H9 (cell line): ENCODE measurements at places on chromosomes 5 and 9. TPM values are rescaled to one million over a fixed set of nuclear protein-coding genes. Genes with fewer than 3 reads are reported as not detected.

Gene GLRA1
- not detected in 2 replicates for total RNA-seq

Gene MARCHF3
- 17.7 and 23.1 TPM in 2 replicates for total RNA-seq

Gene SCGB3A2
- 62.5 and 66.0 TPM in 2 replicates for total RNA-seq

Gene TAF11L11
- not detected in 2 replicates for total RNA-seq

Gene PPP3R2
- total RNA-seq = not detected in 2 replicates

Gene RNF208
- 7.7 and 8.1 TPM in 2 replicates for total RNA-seq

Gene PCDHA9
- 0.46 and 0.55 TPM in 2 replicates for total RNA-seq

Gene ZNF300
- total RNA-seq = 7.7 and 8.8 TPM in 2 replicates

Gene NAIP
- 2.2 and 2.8 TPM in 2 replicates for total RNA-seq

Gene SH3GL2
- 5.8 and 6.5 TPM in 2 replicates for total RNA-seq

Gene IL3
- not detected in 2 replicates for total RNA-seq

Gene MARCOL
- not detected in 2 replicates for total RNA-seq

GRCh38 chr9:34986540-34987047 lies 3.0 kb upstream of the DNAJB5 start:
- H3K27me3 ChIP-seq = no peaks in the 10 kb centered on the region
- no peak overlapping the region for H3K27ac ChIP-seq
- H3K36me3 ChIP-seq = peaks cover 3% of the 10 kb centered on the region; the same call in 1 of the 2 replicates
- no peak overlapping the region for H3K4me3 ChIP-seq

- no peak overlapping the region for H3K27ac ChIP-seq
- no peak overlapping the region for H3K4me3 ChIP-seq
- no peaks in the 10 kb centered on the region for H3K36me3 ChIP-seq
- H3K4me1 ChIP-seq = no peaks in the 10 kb centered on the region
These were observed 285.2 kb upstream of the ITGA1 start for GRCh38 chr5:52502460-52502999.

GRCh38 chr9:124054582-124055227 lies 43.1 kb downstream of the LHX2 start:
- no peak overlapping the region for H3K4me3 ChIP-seq
- no peaks in the 10 kb centered on the region for H3K4me1 ChIP-seq
- no peaks in the 10 kb centered on the region for H3K36me3 ChIP-seq
- no peak overlapping the region for H3K27ac ChIP-seq
- H3K27me3 ChIP-seq = no peaks in the 10 kb centered on the region

- H3K27ac ChIP-seq = no peak overlapping the region
- H3K36me3 ChIP-seq = peaks cover 8% of the 10 kb centered on the region; the same call in 2 of the 3 replicates
- no peak for DNase-seq
- no peak overlapping the region for H3K4me3 ChIP-seq
These were observed 706.4 kb downstream of the SEMA5A start for GRCh38 chr5:8839361-8840055.

DNA sequence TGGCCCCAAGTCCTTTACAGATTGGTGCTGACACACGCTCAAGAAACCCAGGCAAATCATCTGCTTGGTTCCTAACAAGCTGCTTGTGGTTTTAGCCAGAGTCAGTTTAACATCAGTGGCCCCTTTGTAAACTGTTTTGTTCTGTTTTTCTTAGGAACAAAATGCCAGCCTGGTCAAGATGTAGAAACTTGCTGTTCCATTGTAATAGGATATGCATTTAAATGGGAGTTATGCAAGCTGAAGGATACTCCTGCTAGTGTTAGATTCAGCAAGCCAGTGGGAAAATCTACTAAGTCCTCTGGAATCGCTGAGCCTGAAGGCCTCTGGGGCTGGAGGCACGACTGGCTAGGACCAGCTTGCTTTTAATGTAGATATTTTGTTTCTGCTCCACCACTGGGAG lies 391.1 kb downstream of the TLE4 start:
- peaks cover 7% of the 10 kb centered on the region; the same call in 1 of the 2 replicates for H3K27me3 ChIP-seq
- H3K27ac ChIP-seq = no peak overlapping the region
- H3K4me1 ChIP-seq = no peaks in the 10 kb centered on the region; the same call in 1 of the 2 replicates
- H3K36me3 ChIP-seq = no peaks in the 10 kb centered on the region; the same call in 2 of the 3 replicates

DNA sequence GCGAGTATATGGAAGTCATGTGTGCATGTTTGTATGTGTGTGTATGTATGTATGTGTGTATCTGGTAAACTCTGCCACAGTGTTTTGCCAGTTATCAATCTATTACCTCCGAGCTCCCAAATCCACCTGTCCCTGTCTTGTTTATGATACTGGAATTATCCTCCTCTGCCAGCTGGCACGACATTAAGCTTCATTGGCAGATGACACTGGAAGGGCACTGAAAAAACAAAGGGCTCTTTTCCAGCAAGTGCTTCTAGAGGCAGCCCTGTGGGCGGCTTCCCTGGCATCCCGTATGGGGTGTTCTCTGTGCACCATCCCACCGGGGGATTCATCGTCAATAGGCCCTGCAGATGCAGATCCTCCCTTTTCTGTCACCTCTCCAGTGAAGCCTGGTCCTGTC lies 221.5 kb downstream of the MSX2 start:
- no peaks in the 10 kb centered on the region for H3K4me1 ChIP-seq
- DNase-seq = no peak
- no peak overlapping the region for H3K27ac ChIP-seq
- no peak overlapping the region for H3K4me3 ChIP-seq
- no peaks in the 10 kb centered on the region for H3K36me3 ChIP-seq

DNA sequence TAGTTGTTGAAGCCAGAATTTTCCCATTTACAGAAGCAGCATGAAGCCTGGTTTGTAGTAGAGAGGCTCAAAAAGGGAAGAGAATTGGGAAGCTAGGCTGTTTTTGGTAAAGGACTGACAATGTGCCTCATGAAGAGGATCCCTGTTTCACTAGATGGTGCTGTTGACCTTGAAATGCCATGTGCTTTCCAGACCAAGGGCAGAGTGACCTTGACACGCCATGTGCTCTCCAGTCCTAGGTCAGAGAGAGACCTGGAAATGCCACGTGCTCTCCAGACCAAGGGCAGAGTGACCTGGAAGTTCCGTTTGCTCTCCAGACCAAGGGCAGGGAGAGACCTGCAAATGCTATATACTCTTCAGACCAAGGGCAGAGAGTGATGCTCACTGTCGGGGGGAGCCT lies 32.0 kb downstream of the UNC13B start:
- H3K4me3 ChIP-seq = no peak overlapping the region
- DNase-seq = no peak
- no peaks in the 10 kb centered on the region for H3K27me3 ChIP-seq
- H3K36me3 ChIP-seq = peaks cover 59% of the 10 kb centered on the region

GRCh38 chr9:72948575-72949243 lies 4.1 kb downstream of the ALDH1A1 start:
- H3K36me3 ChIP-seq = no peaks in the 10 kb centered on the region
- DNase-seq = no peak
- no peak overlapping the region for H3K4me3 ChIP-seq
- H3K4me1 ChIP-seq = peaks cover 2% of the 10 kb centered on the region; the same call in 1 of the 2 replicates

DNA sequence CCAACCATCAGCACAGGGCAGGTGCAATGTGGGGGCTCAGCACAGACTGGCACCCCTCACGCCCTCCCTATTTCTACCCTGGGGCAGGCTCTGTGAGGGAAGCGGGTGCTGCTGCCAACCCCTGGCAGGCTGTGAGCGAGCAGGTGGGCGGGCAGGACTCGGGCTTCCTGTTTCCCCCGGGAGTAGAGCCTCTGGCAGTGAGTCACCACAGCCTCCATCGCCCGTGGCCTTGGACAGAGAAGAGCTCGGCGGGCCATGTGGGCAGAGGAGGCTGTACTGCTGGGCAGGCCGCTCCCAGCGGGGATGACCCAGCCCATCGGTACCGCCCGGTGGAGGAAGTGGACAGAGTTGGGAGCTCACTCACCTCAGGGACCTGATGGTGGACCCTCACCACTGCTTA lies 16.6 kb downstream of the KCNT1 start:
- no peaks in the 10 kb centered on the region for H3K36me3 ChIP-seq
- H3K27ac ChIP-seq = no peak overlapping the region
- peaks cover 6% of the 10 kb centered on the region; the same call in 1 of the 2 replicates for H3K27me3 ChIP-seq
- DNase-seq = no peak
- no peak overlapping the region for H3K4me3 ChIP-seq

GRCh38 chr5:45622365-45622764 lies 73.8 kb downstream of the HCN1 start:
- no peak overlapping the region for H3K4me3 ChIP-seq
- no peaks in the 10 kb centered on the region for H3K27me3 ChIP-seq
- no peaks in the 10 kb centered on the region for H3K4me1 ChIP-seq
- no peak overlapping the region for H3K27ac ChIP-seq

GRCh38 chr9:36486329-36486932 lies 86.3 kb upstream of the MELK start:
- peaks cover 13% of the 10 kb centered on the region for H3K36me3 ChIP-seq
- peaks cover 19% of the 10 kb centered on the region; the same call in 1 of the 2 replicates for H3K4me1 ChIP-seq
- peak overlapping the region; percentile 96 for H3K4me3 ChIP-seq

DNA sequence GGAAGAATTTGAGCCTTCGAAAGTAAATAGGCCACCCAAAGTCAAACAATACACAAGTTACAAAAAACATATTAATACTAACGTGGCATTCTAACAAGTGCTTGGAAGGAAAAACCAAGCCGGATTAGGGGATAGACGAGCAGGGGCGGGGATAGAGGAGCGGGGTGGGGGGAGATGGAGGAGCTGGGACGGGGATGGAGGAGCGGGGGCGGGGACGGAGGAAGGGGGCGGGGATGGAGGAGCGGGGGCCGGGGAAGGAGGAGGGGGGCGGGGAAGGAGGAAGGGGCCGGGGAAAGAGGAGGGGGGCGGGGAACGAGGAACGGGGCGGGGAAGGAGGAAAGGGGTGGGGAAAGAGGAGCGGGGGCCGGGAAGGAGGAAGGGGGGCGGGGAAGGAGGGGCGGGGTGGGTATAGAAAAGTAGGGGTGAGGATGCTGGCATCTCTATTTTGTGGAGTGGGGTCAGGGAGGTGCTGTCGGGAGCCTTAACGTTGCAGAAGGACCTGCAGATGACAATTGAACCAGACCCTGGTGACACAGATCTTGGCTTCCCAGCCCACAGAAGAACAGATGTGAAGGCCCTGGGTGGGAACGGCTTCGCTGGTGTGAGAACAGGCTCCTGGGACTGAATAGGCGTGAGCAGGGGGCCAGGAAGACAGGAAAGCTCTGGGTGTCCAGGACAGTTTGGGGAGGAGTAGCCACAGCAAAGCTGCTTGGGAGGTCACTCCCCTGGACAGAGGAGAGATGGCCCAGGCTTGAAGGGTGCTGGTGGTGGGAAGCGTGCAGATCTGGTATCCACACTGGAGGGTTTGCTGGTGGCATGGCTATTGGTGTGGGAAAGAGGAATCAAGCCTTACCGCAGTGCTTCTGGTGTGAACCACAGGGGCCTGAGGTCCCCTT lies 233.3 kb upstream of the DAP start:
- H3K4me3 ChIP-seq = no peak overlapping the region
- no peak overlapping the region for H3K27ac ChIP-seq
- peak; percentile 53 for DNase-seq
- H3K4me1 ChIP-seq = no peaks in the 10 kb centered on the region; the same call in 1 of the 2 replicates
- no peaks in the 10 kb centered on the region for H3K36me3 ChIP-seq

GRCh38 chr9:131043087-131043486 lies 34.1 kb downstream of the LAMC3 start:
- H3K36me3 ChIP-seq = no peaks in the 10 kb centered on the region; the same call in 2 of the 3 replicates
- H3K27me3 ChIP-seq = no peaks in the 10 kb centered on the region
- no peak for DNase-seq
- H3K4me1 ChIP-seq = no peaks in the 10 kb centered on the region
- no peak overlapping the region for H3K27ac ChIP-seq
- H3K4me3 ChIP-seq = no peak overlapping the region

DNA sequence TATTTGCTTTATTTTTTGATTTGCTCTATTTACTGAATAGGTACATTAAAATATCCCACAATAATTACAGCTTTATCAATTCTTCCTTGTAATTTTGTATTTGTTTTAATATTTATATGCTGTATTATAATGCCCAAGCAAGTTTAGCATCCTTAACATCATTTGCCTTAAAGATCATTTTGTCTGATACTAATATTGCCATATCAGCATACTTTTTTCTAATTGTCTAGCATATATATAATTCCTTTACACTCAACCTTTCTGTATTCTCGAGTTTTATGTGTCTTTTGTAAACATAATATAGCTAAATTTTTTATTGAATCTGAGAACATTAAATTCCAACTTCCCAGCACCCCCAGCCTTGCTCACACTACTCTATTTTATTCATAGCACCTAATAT lies 64.7 kb downstream of the P4HA2 start:
- H3K36me3 ChIP-seq = no peaks in the 10 kb centered on the region
- no peaks in the 10 kb centered on the region; the same call in 1 of the 2 replicates for H3K27me3 ChIP-seq
- H3K27ac ChIP-seq = no peak overlapping the region
- no peak overlapping the region for H3K4me3 ChIP-seq
- no peak for DNase-seq

- H3K4me3 ChIP-seq = no peak overlapping the region
- H3K36me3 ChIP-seq = peaks cover 2% of the 10 kb centered on the region; the same call in 2 of the 3 replicates
- peaks cover 17% of the 10 kb centered on the region; the same call in 1 of the 2 replicates for H3K4me1 ChIP-seq
- no peak for DNase-seq
These were observed 178.4 kb downstream of the GOLPH3 start for GRCh38 chr5:31995714-31996113.

GRCh38 chr5:119522841-119523240 lies 70.5 kb downstream of the HSD17B4 start:
- DNase-seq = no peak
- no peaks in the 10 kb centered on the region for H3K27me3 ChIP-seq
- no peak overlapping the region for H3K4me3 ChIP-seq

- H3K27me3 ChIP-seq = no peaks in the 10 kb centered on the region
- no peak for DNase-seq
- no peak overlapping the region for H3K27ac ChIP-seq
- no peak overlapping the region for H3K4me3 ChIP-seq
- H3K36me3 ChIP-seq = no peaks in the 10 kb centered on the region
These were observed 9.4 kb downstream of the SCGB3A2 start for GRCh38 chr5:147887930-147888329.

DNA sequence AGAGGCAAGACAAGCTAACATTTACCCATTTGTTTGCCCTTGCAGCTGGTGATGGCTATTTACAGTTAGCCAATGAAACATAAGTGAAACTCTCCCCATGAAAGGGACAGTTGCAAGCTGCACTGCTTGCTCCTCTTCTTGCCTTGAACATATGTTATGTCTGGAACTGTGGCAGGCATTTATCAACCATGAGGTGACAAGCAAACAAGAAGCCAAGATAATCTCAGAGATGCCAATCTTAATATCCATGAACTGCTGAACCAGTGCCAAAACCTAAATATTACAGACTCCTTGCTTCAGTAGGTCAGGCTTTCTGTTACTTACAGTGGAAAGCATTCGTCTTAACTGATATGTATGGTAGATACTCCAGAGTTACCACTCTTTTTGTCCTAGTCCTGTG lies 133.4 kb downstream of the ACTBL2 start:
- no peak overlapping the region for H3K4me3 ChIP-seq
- no peak overlapping the region for H3K27ac ChIP-seq
- no peaks in the 10 kb centered on the region for H3K27me3 ChIP-seq
- DNase-seq = no peak
- no peaks in the 10 kb centered on the region for H3K36me3 ChIP-seq
- H3K4me1 ChIP-seq = no peaks in the 10 kb centered on the region
